ENCODE measurements at places on chromosomes 4 and X.

DNA sequence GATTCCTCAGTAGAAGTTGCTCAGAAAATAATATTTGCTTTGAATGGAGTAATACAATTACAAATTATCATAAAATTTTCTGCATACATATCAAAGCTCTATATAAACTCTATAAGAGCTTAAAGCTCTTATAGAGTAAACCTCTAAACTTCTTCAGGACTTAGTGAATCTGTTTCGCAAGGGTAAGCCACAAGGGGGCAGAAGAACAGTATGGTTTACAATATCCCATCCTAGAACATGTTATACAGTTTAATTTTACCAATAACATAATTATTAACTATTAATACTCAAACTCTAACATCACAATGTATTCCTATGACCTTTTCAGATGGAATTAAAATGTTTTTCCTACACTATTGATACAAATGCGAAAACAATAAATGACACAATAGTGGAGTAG lies 33.8 kb upstream of the SPANXN1 start:
- no peak for DNase-seq

DNA sequence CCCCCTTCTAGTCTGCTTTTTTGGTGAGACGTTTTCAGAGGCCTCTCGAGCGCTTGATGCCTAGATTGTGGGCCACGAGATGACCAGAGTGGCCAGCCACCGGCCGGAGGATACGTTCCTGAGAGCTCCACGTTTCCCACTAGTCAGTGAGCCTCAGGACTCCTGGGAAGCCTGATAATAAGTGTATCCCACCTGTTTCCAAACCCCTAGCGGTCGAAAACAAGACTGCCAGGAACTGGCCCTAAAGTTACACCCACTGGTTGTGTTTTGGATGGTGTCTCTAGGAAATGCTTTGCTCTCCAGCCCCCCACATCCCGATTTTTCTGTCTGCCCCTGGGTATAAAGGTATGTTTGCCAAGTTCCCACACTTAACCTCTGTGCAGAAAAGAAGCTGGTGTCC lies 4.6 kb upstream of the RS1 start:
- DNase-seq: no peak

DNA sequence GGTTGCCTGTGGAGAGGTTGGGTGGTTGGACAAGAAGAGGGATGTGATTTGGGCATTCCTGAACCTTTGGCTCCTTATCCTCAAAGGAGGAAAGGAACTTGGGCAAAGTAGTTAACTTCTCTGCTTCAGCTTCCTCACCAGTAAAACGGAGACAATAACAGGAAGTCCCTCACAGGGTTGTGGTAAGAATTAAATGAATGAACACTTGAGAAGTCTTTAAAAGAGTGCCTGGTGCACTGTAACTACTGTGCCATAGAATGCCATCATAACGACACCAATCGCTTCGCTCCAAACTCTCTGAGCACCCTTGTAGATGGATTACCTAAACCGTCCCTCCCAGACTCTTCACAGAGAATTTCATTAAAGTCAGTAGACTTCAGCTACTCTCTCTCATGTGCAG lies 10.5 kb downstream of the ZCCHC18 start:
- DNase-seq: no peak

- DNase-seq: no peak
Observed at GRCh38 chr4:70008771-70009170, 13.0 kb downstream of the STATH start.

DNA sequence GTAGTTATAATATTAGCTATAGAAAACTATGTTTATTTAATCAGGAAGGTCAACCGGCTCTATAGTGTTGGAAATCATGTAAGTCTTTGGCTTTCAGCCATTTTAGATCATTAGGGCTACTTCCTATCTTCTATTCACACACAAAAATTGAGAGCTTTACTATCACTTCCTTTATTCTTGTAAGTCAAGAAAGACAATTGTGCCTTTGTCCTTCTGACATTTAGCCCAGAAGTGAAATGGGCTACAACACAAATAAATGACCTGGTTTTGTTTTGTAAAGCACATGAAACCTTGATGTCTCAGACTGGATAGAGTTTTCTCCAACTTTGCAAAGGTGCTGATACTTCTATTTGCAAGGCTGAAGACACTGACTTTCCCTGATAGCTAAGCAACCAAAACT lies 122.4 kb upstream of the ACSL4 start:
- no peak for DNase-seq

GRCh38 chr4:122899682-122900081 lies 22.7 kb downstream of the NUDT6 start:
- no peak for DNase-seq

DNA sequence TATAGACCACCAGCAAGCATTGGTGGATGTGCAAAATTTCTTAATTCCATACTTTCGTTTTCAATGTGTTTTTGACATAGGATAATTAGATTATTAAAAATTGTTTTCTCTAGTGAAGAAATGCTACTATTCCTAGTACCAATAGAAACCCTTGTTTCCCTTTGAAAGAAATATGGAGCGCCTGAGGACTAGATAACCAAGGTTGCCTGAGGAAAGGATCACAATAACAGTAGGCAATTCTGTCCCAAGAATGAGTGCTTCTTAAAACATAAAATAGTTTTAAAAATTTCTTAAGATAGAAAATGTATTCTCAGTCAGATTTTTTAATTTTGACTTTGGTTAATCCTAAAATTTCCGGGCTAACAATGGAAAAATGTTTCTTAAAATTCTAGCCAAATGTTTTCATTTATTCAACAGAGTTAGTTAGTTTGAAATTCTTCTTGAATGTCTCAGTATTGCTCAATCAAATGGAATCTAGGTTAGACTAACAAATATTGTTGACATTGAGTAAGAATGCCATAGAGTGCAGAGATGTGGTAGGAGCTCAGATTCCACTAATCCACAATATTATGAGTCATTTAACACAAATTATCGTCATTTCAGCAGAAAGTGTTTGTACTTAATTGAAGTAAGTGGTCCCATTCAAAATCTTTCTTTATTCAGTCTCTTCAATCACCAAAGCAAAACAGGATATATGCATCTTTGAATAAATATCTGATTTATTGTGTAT lies 666.0 kb downstream of the GRID2 start:
- DNase-seq: no peak

DNA sequence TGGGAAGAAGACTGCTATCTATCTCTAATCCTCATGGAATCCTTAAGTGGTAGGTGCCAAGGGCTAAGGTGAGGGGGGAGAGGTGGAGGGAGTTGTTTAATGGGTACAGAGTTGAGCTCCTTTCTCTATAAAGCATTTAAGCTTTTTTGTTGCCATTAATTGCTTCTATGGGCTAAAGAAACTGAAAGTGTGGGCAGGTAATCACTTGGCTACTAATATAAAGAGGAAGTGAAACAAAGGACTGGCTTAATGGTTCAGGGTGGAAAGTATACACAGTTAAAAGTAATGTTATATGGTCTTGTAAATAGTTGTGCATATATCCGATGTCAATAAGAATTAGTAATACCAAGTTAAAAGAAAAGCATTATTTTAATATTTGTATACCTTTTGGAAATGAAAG lies 83.9 kb downstream of the POLA1 start:
- no peak for DNase-seq

DNA sequence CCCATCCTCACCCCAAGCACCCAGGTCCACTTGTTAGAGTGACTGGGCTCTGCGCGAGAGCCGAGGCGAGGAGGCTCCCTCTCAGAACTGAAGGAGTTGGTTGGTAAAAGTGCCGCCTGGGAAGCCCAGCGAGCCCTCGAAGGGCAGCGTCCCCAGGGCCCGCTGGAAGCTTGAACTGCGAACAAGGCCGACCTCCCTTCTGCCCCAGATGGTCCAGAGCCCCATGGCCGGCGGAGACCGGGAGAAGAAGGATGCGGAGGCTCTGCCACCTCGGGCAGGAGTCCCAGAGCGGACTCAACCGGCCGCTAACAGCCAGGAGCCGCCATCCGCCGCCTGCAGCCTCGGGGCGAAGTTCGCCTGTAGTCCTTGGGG lies 116.3 kb upstream of the TEX13C start:
- DNase-seq: no peak

GRCh38 chr4:121278811-121279368 lies 101.9 kb downstream of the QRFPR start:
- DNase-seq: no peak

GRCh38 chrX:130125091-130125874 lies 15.0 kb upstream of the ELF4 start:
- DNase-seq: no peak

- no peak for DNase-seq
Observed at GRCh38 chrX:45400027-45400779, 199.5 kb upstream of the DIPK2B start.

GRCh38 chr4:109207898-109208297 lies 94.6 kb downstream of the COL25A1 start:
- no peak for DNase-seq

- DNase-seq: no peak
Observed at GRCh38 chrX:73683236-73683859, 120.4 kb downstream of the CHIC1 start.

- no peak for DNase-seq
Observed at GRCh38 chrX:46311581-46312120, 233.6 kb downstream of the ZNF674 start.

- DNase-seq: peak; percentile 15
Observed at GRCh38 chr4:152535360-152535902, 461 bp downstream of the FBXW7 start.

DNA sequence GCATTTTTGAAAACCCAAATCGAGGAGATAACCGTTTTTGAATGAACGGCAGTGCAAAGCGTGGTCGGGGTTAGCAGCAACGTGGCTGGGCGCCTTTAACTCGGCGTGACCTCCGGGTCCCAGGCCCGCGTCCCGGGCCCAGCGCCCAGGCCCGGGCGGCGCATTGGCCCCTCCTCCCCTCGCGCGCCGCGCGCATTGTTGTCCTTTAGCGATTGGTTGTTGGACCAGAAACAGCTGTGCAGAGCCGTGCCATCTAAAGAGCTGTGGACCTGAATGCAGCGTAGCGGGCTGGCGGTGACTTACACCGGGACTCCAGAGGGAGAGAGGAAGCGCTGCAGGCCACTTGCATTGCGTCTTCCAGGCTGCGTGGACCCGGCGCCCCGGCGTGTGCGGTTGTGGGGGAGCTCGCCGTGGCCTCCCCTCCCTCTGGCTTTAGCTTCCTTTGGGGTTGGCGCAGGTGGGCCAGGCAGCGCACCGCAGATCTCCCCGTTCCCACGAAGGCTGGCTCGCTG lies at the start of gene STOX2:
STOX2 (plus strand) TSS at position 227 of the 512 bp plus-strand sequence. CDS start 1,484 bp downstream, outside the sequence.
- DNase-seq: no peak

GRCh38 chrX:88940904-88941303 lies 193.9 kb downstream of the CPXCR1 start:
- no peak for DNase-seq

DNA sequence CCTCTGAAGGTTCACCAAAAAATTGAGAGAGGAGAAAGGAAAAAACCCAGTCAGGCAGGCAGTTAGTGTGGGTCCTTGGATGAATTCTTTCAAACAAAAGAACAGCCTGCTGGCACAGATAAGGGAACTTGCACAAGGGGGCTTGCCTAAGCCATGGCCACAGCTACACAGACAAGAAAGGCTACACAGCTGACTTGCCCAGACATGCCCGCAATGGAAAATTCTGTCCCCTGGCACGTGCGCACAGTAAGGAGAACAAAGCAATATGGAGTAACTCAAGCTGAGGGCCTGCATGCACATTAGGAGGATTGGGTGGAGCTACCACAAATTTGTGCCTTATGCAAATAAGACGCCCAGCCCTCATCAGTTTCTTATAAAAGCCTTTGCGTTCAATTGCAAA lies 512.5 kb upstream of the HTR2C start:
- no peak for DNase-seq

DNA sequence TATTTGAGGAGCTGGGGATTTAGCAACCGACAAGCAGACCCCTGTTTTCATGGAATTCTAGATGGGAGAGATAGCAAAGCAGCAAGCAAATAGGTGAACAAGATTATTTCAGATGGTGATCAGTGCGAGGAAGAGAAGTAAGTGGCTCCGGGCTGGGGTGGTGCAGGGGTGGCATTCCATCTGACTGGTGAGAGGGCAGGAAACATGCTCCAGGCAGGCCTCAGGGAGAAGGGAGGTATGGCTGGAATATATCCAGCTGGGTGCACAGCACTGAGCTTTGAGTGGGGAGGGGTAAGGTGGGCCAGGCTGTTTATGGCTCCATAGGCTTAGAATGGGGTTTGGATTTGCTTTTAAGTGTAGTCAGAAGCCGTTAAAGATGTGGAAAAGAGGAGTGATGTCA lies 21.2 kb downstream of the PTTG2 start:
- DNase-seq: no peak

DNA sequence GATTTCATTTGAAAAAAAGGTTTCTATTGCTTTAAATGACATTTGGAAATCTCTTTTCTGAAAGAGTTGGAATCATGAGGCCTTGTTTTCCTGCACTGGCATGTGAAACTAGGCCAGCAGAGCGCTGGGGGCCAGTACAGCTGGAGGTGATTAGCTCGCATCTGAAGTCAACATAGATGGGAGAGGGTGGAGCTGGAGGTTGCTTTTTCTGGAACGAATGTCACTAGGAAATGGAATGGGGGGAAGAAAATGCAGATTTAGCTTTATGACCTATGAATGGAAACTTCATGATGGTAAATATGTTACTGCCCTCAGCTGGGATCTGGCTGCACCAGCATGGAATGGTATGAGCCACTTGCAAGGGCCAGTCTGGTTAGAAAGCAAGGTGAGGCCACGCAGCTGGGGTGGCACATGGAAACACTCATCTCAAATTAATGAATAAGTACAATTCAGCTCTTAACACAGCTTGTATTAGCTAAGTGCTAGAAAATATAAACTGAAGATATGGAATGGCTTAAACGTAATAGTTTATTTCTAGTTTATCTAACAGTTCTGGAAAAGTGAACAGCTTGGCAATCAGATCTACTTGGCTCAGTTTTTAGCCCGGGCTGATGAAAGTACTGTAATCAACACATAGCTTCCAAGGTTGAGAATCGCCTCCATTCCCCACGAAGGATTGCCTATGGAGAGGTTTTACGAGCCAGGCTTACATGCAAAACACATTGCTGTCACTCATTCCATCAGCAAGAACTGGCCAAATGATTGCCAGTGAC lies 32.5 kb downstream of the SLC10A6 start:
- DNase-seq: no peak

DNA sequence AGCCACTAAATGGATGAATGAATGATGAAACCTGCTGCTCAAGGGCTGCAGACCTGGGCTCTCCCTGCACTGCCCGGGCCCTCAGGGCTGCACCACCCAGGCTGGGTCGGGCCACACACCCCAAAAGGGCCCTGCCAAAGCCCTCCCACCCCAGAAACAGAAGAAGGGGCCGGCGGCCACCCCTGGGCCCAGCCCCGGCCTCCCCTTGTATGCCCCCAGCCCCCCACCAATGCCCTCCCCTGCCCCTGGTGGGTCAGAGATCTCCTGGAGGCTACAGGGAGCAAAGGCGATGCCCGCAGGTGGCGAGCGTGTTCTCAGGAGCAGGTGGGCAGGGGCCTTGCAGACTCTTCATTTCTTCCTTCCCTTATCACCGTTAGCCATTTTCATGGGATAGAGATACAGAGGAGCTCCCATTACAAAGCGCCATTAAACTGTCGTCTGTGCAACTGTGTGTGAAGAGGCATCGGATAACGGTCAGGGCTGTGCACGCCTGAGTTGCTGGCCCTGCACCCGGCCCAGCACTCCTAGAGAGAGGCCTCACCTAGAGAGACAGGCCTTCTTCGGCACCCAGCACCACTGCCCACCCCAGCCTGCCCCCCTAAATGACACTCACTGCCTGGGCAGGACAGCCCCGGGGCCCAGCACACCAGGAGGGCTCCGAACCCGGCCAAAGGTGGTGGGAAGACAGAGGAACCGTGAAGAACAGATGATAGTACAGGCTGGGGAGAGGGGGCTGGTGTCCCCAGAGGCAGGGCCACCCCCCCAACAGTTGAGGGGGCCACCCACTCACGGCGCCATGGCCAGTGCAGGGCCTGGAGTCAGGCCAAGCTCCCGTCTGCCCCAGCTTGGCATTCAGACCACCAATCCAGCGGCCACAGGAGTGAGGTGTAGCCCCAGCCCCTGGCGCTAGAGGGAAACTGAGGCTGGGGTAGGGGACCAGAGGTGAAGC lies 133.7 kb downstream of the FAM53A start:
- no peak for DNase-seq

All from activated T-helper 1 cell treated with anti-CD3 and anti-CD28 coated beads, Interleukin-2, amount 50 U/mL, for 16 hours (primary cell).